Fibroblast of lung (primary cell): ENCODE measurements at places on chromosomes 2 and 18. TPM values are rescaled to one million over a fixed set of nuclear protein-coding genes. Genes with fewer than 3 reads are reported as not detected.

DNA sequence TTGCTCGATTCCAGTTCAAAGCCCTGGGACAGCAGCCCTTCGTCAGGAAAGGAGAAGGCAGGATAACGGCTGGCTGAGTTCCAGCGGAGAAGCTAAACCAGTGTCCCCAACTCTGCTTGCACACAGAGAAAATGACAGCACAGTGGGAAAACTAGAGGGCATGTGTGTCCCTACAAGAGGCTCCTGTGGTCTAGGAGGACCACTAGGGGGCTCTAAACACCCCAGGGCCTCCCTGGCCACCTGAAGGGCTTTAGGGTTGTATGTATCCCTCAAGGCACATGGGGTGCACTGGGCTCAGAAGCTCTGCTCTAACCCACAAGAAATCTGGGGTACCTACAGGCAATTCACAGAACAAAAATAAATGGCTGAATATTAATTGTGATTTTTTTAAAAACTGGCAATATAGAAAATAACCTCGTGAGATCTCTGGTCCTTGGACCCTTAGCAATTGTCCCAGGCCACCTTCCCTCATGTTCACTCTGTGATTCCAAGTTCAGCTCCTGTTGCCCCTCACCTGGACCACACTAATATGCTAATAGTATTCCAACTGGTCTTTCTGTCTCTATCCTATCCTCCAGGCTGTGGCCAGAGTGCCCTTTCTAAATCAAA is 17.5 kb downstream of the STAT1 start:
- peak; percentile 19 for DNase-seq

Gene CHRND
- total RNA-seq = not detected in 2 replicates

Gene MBP
- 3.6 and 7.2 TPM in 2 replicates for total RNA-seq

- no peak for DNase-seq
Measured at GRCh38 chr2:215479536-215480240, 43.8 kb upstream of the FN1 start.

GRCh38 chr2:14831458-14831857 is 198.9 kb downstream of the LRATD1 start:
- no peak for DNase-seq

DNA sequence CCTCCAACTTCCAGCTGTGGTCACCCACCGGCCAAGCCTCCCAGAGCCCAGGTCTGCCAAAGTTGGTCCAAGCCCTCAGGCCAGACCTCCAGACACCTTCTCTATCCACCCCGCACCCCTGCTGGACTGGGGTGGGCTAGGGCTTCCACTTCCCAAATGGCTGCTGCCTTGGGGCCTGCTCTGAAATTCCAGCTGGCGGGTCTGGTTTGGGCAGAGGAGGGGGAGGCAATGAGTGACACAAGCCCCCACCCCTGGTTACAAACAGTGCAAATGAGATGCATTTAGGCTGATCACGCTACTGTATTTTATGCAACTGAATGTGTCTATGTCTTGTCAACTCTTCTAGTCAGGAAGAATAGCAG is 14.6 kb downstream of the POU3F3 start:
- DNase-seq = no peak

DNA sequence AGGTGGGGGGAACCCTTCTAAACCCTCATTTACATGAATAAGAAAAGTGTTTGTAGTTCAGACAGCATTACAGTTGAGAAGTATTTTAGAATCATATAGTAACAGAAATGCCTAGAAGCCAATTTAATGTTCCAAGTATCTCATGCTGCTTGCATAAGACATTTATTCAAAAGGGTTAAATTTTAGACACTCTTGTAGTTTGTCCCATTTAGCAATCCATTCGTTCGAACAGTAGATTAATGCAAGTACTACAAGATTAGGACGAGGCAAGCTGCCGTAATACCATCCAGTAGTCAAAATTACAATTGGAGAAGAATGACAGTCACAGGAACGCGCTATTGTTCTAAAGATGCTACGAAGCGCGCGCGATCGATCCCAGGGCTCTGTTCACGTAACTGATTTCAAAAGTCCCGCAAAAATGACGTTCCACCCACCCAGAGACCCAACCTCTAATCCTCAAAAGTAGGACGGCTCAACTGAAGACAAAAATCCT is 1.2 kb downstream of the TMEM237 start:
- no peak for DNase-seq

- DNase-seq = no peak
Measured at GRCh38 chr2:169526451-169526850, 16.9 kb downstream of the KLHL41 start.

GRCh38 chr2:27148801-27149439 is at the start of gene TCF23:
TCF23 (plus strand) TSS chr2:27149004; CDS start chr2:27149134, 130 bp downstream.
- DNase-seq = no peak

Gene PROC
- total RNA-seq = not detected in 2 replicates
